Myocyte (in vitro differentiated cells): ENCODE measurements at places on chromosomes 5 and 9. TPM values are rescaled to one million over a fixed set of nuclear protein-coding genes. Genes with fewer than 3 reads are reported as not detected.

DNA sequence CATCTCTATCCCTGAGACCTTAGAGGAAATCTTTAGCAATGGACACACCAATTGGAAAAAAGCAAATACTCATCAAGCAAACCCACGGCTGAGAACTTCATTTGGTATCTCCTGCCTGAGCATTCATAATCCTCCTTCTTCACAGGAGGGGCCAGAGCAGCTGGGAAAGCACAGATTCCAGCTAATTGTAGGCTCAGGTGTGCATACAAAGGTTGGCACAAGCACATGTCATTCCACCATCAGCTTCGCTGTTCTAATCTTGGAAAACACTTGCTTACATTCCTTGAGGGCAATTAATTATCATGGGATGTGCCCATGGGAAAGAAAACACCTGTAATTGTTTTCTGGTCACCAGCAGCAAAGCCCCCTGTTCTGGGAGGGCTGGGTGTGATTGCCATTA, 376.6 kb downstream of the SPOCK1 start:
- no peak for DNase-seq

LCN15 gene
- not detected in 2 replicates for total RNA-seq

DNA sequence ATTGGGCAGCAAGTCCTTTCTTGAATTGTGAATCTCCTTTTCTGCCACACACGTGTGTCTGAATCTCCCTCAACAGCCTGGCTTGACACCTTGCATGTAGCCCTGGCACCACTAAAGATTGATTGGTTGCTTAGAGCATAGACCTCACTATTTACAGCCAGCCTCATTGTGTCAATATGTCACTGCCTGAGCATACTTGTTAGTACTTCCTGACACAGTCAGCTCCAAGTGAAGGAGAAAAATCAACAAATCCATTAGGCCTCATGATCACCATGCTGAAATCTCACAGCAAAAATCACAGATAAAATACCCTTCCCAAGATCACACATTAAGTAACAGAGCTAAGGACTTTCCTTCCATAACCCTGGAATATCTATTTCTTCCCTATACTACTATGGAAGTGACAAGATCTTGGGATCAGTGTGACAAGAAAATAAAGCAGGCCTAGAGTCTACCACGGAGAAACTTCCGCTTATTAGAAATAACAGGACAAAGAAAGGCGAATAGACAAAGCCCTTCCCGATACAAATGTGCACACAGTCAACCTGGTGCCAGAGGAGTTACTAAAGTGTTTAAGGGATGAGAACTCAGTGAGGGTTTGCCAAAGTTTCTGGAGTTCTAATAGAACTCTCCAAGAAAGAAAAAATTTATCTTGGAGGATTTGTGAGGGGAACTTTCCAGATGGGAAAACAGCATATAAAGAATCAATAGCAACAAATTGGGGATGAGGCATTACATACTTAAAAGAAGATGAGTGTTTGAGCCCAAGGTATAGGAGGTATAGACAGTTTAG, 5.6 kb upstream of the ARL15 start:
- DNase-seq, result no peak

NCBP1 gene
- total RNA-seq, result 37.4 and 39.3 TPM in 2 replicates

SPINK7 gene
- total RNA-seq, result not detected in 2 replicates

NSG2 gene
- 0.13 TPM in 1 of 2 replicates, not detected in the other for total RNA-seq

DNA sequence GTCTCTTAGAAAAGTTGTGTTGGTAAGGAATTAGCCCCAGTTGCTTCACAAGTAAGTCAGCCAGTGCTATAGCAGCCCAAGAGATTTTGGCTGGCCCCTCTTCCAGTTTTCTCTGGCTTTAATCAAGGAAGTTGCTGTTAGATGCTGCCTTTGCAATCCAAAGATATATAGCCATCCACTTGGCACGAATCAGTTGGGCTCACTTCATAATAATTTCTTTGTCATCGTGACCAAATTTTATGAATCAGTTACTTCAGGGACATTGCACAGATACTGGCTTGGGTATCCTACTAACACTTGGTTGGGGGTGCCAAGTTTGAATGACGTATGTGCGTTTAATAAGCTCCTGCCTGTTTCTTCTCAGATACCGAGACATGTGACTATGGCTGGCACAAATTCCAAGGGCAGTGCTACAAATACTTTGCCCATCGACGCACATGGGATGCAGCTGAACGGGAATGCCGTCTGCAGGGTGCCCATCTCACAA, 81.5 kb downstream of the VCAN start:
- peak; percentile 22 for DNase-seq

PTGDS gene
- total RNA-seq, result 126 and 177 TPM in 2 replicates

GRCh38 chr5:89545626-89546025, 662.6 kb upstream of the MEF2C start:
- DNase-seq, result no peak

FUT7 gene
- total RNA-seq, result not detected in 2 replicates

- DNase-seq, result no peak
These were observed 69.9 kb upstream of the SPTLC1 start for GRCh38 chr9:92185096-92185495.

DNA sequence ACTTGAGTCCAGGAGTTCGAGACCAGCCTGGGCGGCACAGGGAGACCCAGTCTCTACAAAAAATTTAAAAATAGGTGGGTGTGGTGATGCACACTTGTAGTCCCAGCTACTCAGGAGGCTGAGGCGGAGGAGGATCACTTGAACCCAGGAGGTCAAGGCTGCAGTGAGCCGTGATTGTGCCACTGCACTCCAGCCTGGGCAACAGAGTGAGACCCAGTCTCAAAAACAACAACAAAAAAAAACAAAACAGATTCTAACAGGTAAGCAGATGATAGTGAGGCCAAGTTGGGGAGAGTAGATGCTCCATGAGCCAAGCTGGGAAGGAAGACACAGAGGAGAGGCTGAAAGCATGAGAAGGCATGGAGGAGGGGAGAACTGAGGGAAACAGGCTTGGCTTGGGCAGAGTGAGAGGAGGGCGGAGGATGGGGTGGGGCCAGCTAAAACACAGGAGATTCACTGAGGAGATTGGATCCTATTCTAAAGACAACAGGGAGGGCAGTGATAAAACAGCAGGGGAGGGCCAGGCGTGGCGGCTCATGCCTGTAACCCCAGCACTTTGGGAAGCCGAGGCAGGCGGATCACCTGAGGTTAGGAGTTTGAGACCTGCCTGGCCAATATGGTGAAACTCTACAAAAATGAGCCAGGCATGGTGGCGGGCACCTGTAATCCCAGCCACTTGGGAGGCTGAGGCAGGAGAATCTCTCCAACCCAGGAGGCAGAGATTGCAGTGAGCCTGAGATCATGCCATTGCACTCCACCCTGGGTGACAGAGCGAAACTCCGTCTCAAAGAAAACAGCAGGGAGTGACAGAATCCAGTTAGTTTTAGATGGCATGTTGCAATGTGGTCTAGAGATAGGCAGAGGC, 8.4 kb downstream of the RPS14 start:
- no peak for DNase-seq

ADAMTS16 gene
- total RNA-seq, result 0.75 and 1.7 TPM in 2 replicates

GRCh38 chr5:74460694-74461093, 179.8 kb downstream of the ENC1 start:
- no peak for DNase-seq

DNA sequence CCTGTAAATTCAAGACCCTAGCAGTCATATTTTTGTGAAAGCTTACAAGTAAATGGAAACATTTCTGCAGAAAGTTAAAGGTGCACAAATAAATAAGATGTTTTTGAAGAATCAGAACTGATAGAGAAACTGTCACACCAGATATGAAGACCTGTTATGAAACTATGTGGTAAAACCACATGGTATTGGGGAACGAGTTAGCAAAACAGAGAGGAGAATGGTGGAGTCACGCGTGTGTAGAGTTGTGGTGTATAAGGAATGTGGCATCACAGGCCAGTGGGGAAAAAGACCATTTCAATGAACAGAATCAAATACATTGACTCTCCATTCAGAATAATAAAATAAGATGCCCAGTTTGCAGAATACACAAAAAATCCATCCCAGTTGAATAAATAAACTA, 477.2 kb downstream of the ICE1 start:
- no peak for DNase-seq

- DNase-seq, result peak; percentile 35
These were observed 1217.9 kb upstream of the ACO1 start for GRCh38 chr9:31166516-31166915.

GRCh38 chr5:134178096-134178419, 1.3 kb upstream of the SKP1 start:
- no peak for DNase-seq

PPP6C gene
- 37.8 and 39.0 TPM in 2 replicates for total RNA-seq

GRCh38 chr9:32991897-32992594, 9.4 kb downstream of the APTX start:
- no peak for DNase-seq

TMOD1 gene
- 48.8 and 60.3 TPM in 2 replicates for total RNA-seq

ZNF454 gene
- total RNA-seq, result not detected in 2 replicates

GRCh38 chr9:127928676-127929624, 1.6 kb downstream of the PIP5KL1 start:
- DNase-seq, result no peak

ATP10B gene
- not detected in 2 replicates for total RNA-seq

SPINK13 gene
- total RNA-seq, result not detected in 2 replicates

BTNL8 gene
- not detected in 2 replicates for total RNA-seq

DNA sequence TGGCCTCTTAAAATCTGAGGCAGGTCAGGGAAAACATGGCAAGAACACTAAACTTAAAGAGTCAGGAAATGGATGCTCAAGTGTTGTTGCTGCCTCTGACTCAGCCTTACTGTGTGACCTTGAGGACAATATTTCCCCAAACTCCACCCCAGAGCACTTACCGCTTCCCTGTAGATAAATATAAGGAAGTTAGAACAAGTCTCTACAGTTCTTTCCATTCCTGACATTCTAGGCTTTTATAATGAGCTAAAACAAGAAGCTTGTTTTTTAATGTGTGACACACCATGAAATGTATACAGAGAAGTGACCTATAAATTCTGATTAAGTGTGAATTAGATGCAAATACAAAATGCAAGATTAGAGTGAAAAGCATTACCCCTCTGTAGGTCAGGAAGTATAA, 129.3 kb downstream of the GRIA1 start:
- DNase-seq, result no peak

- no peak for DNase-seq
These were observed 399.2 kb upstream of the GRAMD2B start for GRCh38 chr5:126023994-126024441.

GRCh38 chr9:130220352-130220751, 45.2 kb upstream of the HMCN2 start:
- no peak for DNase-seq

POLR3G gene
- 2.3 and 5.3 TPM in 2 replicates for total RNA-seq

- DNase-seq, result peak; percentile 94
These were observed 1.7 kb downstream of the PALM2AKAP2 start for GRCh38 chr9:109781541-109782197.

GRCh38 chr9:112434487-112434886, 52.1 kb upstream of the KIAA1958 start:
- peak; percentile 49 for DNase-seq

KCNMB1 gene
- total RNA-seq, result not detected in 2 replicates

- no peak for DNase-seq
These were observed 36.5 kb upstream of the HSPA9 start for GRCh38 chr5:138611678-138612218.

GRCh38 chr5:95861864-95862561, 39.5 kb upstream of the GLRX start:
- peak; percentile 80 for DNase-seq

DNA sequence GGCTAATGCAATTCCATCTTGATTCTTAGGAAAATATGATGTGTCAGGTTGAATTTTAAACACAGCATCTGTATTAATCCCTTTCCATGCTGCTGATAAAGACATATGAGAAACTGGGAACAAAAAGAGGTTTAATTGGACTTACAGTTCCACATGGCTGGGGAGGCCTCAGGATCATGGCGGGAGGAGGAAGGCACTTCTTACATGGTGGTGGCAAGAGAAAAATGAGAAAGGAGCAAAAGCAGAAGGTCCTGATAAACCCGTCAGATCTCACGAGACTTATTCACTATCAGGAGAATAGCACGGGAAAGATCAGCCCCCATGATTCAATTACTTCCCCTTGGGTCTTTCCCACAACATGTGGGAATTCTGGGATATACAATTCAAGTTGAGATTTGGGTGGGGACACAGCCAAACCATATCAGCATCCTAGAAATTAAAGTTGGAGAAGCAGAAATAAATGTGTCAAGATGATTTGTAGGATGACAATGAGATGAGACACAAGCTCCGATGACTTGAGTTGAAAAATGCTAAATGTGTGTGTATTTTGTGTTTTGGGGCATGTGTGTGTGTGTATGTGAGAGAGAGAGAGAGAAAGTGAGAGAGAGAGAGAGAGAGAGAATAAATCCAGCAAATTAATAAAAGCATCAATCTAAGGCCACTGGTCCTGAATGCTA, 48.5 kb upstream of the ANKRD55 start:
- no peak for DNase-seq

DNA sequence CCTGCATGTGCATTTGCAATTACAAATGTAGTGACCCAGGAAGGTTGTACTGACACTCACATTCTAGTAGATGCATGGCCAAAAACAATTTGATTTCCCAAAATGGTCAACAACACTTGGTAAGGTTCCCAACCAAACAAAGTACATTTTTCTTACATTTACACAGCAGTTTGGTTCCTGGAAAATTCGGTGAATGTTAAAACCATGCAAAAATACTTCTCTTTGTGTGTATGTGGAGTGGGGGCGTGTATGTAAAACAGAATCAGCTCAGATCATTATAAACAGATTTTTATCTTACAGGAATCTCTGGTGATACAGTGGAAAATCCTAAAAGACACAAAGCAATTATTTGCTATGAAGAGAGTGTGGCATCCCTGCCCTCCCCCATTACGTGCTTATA, 25.1 kb upstream of the MELK start:
- DNase-seq, result no peak

GRCh38 chr9:36903541-36904435, 130.3 kb downstream of the PAX5 start:
- peak; percentile 57 for DNase-seq

DNA sequence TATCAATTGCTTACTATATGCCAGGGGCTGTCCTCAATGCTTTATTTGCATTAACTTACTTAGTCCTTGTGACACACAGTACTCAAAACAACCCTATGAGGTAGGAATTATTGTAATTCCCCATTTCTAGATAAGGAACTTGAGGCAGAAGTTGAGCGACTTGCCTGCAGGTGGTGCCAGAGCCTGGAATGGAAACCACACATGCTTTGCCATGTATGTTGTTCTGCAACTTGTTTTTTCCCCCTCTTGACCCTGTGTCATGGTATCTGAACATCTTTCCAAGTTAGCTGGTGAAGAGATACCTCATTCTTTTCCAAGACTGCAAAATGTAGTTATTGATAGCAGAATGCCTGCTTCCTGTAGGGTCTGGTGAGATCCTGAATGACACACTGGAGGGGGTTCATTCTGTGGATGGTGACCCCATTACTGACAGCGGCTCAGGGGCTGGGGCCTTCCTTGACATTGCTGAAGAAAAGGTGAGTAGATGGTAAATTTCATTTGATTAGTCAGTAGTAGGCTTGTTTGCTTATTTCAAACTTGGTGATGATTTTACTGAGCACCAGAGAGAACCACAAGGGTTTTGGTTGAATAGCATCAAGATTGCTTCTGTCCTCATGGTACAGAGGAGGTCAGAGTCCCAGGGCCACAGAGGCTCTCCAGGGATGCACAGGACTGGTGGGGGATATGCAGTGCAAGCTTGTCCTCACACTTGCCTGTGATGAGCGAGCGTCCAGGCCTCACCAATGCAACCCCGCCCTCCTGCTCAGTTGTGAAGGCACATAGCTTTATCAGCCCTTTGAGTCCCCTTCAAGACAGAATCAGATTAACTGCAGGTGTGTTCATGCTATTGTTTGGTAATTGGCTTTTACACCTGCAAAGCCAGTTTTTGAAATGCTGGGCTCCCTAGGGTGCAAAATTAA, 57.0 kb downstream of the COL15A1 start:
- DNase-seq, result peak; percentile 72
